ENCODE measurements at places on chromosomes 3 and 15.
A peak's percentile ranks its signal among the peaks of the same experiment; 100 is the strongest.

DNA sequence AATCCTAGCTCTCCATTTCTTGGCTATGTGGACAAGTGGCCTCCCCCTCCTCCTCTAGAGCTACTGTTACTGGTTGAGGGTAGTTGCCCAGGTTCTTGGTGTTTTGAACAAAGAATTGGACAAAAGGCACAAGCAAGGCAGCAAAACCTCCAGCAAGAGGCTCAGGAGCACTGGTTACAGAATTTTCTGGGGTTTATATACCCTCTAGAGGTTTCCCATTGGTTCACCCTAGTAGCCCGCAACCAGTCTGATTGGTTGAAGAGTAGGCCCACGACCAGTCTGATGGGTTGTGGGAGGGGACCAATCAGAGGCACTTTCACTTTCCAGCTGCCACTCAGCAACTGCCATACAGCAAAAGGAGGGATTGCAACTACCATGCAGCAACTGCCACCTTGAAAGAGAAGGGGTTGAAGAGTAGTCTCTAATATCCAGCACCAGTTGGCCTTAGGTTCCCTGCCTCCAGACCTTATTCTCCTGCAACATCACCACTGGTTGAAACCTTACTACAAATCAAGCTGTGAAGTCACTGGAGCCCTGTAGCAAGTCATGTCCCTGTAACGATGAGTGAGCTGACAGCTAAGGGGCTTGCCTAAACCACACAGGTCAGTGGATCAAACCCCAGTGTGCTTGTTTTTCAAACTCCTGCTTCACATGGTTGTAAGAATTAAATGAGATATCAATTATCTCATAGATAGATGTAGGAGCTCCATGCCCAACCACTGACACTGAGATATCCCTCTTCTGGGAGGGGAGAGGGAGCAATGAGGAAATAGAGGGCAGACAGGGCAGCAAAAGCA lies 2.9 kb upstream of the C15orf39 start:
- no peak for DNase-seq

- no peak for DNase-seq
Observed at GRCh38 chr15:42137461-42138261, 18.8 kb downstream of the PLA2G4F start.

DNA sequence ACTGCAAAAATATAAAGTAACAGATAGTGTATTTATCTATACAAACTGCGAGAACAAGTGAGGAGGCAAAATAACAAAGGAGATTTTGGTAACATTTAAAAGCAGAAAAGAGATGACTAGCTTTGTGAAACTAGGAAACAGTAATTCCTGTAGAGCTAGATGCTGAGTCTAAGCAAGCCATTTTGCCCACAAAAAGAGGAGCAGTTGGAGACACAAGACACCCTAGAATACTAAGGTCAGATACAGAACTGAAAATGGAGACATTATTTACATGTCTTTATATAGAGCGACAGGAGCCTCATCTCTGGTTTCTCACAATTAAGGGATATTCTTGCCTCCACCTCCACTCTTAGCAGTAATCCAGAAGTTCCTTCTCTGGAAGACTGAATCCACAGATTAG lies 732.4 kb upstream of the GBE1 start:
- no peak for DNase-seq

DNA sequence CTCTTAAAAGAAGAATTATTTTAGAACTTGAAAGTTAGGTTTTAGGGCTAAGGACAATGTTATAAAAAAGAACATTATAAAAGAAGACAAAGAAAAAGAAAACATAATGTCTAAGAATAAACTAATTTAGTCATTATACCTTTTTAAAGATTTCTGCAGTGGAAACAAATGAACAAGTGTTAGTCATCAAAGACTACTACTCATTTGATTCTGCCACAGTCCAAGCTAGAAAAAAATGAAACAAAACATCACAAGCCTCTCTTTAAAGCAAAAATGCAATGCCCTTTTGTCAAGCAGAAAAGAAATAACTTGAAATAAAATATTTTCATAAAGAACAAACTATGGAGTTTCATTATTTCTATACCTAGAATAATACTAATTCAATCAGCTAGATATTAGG lies 102.0 kb downstream of the TBC1D5 start:
- DNase-seq, result no peak

GRCh38 chr3:98376631-98377030 lies 13.8 kb upstream of the OR5K3 start:
- DNase-seq, result no peak

DNA sequence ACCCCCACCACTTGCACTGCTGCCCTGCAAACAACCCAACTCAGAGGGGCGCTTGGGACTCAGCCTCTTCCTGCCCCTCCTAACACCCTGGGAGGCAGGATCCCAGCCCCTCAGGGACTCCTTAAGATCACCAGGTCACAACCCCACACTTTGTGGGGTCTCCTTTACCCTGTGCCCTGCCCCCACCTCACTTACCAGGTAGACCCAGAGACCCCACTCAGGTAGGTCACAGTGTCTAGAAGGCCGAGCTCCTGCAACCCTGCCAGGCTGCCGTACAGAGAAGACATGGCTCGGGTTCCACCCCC lies 9.1 kb downstream of the PLA2G4F start:
- no peak for DNase-seq

DNA sequence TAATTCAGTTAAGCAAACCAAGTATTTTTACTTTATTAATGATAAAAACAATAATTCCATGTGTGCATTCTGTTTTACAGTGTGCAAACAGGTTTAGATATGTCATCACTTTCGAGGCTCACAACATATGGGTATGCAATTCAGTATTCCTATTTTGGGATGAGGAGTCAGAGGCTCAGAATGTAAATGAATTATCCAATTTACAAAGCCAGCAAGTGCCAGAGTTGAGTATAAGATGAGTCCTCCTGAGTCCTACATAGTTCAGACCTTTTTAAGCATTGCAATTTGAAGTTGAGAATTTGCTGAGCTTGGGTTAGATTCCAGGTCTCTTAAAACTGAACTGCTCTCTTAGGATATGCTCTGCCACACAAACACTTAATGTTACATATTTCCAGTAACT lies 424.2 kb upstream of the ROBO2 start:
- DNase-seq, result no peak

GRCh38 chr3:31004025-31004678 lies 109.7 kb upstream of the GADL1 start:
- DNase-seq, result no peak

GRCh38 chr3:62260655-62261054 lies 112.7 kb downstream of the FEZF2 start:
- no peak for DNase-seq

DNA sequence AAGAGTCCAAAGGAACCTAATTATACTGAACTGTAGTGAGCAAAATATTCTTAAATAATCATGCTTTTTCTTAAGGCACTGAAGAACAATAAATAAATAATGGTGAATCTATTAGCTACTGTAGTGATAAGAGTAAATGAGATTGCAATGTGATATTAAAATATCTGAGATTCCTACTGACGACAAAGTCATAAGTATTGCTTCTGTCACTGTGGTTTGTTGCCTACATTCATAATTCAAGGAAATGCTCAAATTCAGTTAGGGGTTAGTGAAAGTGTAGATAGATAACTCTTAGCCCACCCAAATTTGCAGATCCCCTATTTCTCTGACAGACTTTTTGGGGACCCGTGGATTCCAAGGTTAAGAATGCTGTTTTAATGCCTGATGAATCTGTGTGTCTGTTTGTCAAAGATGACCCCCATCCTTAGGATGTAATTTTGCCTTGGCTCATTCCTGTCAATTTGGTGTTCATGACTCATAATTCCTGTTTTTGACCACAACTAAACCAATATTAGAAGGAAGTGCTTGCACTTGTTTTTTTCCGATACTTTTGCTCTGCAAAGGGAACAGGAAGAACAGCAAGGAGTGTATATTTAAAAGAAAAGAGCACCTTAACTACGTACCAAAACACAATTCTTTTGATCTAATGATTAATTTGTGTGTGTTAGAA lies 86.7 kb downstream of the MAGI1 start:
- DNase-seq, result no peak

DNA sequence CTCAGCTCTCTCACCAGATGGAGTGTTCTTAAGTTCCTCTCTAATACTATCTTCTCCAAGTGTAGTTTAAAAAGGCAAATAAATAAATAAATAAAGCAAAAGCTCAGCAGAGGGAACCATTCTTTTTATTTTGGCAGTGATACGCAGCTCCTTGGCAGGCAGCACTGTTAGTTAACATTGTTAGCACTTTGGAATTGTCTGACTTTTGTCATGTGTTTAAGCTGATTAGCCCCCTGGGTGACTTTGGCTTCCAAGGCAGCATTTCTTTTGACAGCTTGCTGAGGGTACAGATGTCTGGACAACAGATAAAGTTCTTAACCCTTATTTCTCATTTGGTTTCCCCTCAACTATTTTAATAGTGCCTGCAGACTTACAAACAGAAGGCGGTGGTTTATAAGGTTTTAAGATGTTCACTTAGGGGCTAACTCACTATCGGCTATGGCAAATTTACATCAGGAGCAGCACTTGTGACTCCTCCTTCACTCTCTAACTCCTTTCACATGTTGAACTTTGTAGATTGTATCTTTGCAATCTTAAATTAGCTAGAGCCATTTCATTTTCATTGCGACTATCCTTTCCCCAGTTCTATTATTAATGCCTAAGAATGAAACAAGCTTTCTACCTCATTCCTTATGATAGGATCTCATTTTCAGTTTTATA lies 213.4 kb downstream of the ZBBX start:
- no peak for DNase-seq

GRCh38 chr3:104190681-104191080 lies 1176.0 kb upstream of the ALCAM start:
- no peak for DNase-seq

DNA sequence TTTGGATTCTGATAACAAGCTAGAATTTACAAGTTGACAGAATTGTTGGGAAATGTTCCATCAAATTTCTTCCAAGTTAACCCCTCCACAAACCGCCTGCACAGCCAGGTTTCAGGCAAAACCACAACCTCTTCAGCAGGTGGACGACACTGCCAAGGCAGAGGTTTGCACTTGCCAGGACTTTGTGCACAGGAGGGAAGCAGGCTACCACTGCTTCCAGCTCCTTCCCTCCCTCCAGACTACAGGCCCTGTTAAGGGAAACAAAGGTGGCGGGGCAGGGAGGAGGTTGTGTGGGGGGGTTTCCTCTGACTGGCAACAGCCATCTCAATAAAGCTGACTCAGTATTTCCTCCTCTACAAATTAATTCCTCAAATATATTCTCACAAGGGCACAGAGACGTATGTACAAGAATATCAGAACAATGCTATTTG lies 42.2 kb downstream of the TBC1D2B start:
- peak; percentile 52 for DNase-seq
